ENCODE measurements at places on chromosomes 3 and 15.
A peak's percentile ranks its signal among the peaks of the same experiment; 100 is the strongest.

GRCh38 chr15:31031471-31032067 lies 40.1 kb upstream of the MTMR10 start:
- DNase-seq, result peak; percentile 60

DNA sequence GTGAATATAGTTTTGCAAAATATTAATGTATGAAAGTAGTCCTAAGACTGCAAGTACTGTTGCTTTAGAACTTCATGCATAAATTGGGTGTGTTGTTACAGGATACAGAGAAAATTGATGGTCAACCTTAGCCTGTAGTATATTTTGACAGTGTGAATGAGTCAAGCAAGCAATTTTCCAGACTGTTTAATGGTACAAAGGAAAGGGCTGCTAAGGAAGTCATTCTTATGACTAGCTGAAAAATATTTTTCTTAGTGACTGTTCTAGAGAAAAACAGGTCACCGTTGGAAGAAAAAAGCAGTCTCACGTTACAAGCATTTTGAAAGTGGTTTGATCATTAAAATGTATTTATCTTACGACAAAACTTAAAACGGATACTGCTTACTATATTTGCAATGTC lies 49.2 kb downstream of the MBNL1 start:
- no peak for DNase-seq

DNA sequence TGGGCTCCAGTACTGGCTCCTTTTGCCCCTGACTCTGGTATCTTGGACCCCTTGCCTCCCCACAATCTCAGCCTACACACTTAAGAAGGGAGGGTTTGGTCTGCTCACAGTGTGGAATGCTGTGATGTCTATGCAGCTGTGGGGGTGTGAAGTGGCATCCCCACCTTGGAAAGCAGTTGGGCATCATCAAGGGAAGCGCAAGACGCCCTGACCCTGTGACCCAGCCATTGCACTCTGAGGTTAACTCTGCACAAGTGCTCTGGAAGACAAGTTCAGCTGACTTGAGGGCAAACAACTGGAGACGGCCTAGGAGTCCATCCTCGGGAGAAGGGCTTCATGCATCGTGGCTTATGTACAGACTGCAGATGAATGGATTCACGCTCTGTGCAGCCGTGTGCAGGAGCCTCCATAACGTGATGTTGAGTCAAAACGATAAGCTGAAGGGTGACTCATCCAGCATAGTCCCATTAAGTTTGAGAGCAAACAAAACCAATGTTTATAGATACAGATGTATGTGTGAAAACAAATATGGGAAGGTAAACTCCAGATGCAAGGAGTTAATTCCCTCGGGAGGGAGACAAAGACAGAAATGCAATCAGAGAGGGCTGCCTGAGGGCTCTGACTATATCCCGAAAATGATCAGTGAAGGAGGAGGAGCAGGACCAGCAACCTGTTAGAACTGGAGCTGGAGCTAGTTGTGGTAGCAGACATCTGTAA lies 86.8 kb downstream of the LSM3 start:
- DNase-seq, result no peak

- DNase-seq, result no peak
Observed at GRCh38 chr15:83694536-83694935, 40.6 kb downstream of the ADAMTSL3 start.

GRCh38 chr15:51494411-51495314 lies 127.9 kb downstream of the DMXL2 start:
- DNase-seq, result no peak

GRCh38 chr3:13767896-13768295 lies 112.0 kb downstream of the WNT7A start:
- DNase-seq, result no peak

DNA sequence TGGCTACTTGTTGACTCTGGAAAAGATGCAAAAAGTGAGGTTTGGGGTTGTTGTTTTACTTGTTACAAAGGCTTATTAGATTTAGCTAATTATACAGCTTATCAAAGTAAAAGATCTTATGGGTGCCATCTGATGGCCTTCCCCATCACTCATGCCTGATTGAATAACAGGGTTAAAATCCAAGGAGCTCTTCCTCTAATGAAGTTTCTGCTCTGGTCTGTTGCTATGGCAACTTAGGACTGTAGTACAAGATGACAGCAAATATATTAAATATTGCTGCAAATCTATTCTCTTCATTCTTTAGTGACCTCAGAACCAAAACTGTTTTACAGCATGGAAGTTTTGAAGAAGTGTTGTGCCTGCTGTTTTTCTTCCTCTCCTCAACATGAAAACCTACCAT lies 45.6 kb upstream of the SRGAP3 start:
- no peak for DNase-seq

DNA sequence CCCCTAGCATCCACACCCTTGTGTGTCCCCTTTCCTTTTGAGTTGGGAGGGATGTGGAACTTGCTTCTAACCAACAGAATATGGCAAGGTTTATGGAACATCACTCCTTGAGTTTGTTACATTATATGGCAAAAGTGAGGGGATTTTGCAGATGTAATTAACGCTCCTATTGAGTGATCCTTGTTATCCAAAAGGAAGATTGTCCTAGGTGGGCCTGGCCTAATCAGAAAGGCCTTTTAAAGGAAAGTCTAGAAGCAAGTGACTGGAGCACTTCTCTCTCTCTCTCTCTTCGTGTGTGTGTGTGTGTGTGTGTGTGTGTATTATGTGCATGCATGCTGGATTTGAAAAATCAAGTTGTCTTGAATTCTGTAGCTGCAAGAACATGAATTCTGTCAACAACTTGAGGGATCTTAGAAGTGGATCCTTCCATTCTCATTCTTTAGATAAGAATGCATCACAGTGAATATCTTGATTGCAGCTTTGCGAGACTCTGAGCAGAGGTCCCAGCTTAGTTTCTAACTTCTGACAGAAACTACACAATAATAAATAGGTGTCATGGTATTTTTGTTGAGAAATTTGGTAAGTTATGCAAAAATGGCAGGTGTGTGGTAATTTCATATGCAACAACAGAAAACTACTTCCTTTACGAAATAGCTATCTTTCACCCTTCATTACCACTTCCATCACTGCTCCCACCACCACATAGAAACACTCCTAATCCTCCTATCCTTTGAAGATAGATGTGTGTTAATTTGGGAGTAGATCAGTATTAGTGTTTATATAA lies 360.9 kb upstream of the CBLB start:
- no peak for DNase-seq

- DNase-seq, result no peak
Observed at GRCh38 chr3:48855681-48856447, 8.2 kb upstream of the PRKAR2A start.

DNA sequence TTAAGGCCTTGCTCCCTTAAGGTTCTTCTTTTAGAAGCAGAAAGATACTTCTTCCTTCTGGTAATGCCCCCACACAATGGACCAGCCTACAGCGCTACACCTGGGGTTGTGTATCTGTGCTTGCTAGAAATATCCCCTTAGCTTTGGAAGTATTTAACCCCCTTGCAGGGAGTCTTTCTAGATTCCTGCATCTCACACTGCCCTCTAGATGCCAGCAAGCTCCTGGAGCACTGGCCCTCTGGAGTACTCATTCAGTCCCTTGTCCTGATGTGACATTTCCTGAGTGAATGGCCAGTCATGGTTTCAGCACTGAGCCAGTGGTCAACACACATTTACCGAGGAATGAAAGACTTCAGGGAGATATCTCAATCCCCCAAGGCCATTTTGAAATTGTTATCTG lies 30.4 kb upstream of the RBP2 start:
- DNase-seq, result no peak

- no peak for DNase-seq
Observed at GRCh38 chr3:35946854-35947515, 307.7 kb downstream of the ARPP21 start.

GRCh38 chr3:97821287-97821773 lies 481 bp upstream of the CRYBG3 start:
- peak; percentile 26 for DNase-seq

GRCh38 chr3:48232734-48233133 lies 8.2 kb upstream of the ZNF589 start:
- peak; percentile 53 for DNase-seq

DNA sequence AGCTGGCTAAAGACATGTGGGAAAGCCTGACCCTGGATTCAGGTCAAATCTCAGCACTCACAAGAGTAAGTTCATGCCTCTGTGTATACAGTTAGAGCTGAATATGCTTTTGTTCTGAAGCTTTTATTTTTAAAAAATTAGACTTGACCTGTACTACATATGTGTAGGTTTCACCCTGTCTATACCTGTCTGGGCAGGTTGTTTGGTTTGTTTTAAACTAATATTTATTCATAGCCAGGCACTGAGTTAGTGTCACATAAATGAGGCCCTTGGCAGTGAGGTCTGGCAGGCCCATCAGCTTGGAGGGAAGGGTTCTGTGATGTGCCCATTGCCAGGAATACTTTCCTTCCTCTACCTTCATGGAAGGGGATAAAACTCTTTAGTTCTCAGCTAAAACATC lies 1.9 kb downstream of the DNAJA4 start:
- DNase-seq, result no peak

GRCh38 chr3:127822682-127823425 lies 539 bp upstream of the MGLL start:
- peak; percentile 62 for DNase-seq

- DNase-seq, result no peak
Observed at GRCh38 chr3:183802989-183803388, 22.4 kb downstream of the MAP6D1 start.

- DNase-seq, result no peak
Observed at GRCh38 chr3:97914388-97914787, 57.8 kb downstream of the RIOX2 start.

DNA sequence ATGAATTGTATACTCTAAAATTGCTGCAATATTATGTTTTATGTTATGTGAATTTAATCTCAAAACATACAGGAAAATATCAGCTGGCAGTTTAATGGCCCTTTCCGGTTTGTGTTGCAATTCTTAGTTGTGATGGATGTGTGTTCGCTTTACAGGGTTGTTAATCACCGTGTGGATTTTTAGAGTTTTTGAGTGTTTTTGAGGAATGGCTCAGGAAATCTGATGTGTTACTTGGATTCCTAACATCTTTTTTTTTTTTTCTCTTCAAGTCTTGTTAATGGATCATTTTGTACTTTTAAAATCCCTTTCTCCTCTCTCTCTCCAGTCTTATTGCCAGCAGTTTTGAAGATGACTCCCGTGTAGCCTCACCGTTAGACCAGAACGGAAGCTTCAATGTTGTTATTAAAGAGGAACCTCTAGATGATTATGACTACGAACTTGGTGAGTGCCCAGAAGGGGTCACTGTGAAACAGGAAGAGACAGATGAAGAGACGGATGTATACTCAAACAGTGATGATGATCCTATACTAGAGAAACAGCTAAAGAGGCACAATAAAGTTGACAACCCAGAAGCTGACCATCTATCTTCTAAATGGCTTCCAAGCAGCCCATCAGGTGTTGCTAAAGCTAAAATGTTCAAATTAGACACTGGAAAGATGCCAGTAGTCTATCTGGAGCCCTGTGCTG lies 35.7 kb downstream of the MGA start:
- DNase-seq, result peak; percentile 81

DNA sequence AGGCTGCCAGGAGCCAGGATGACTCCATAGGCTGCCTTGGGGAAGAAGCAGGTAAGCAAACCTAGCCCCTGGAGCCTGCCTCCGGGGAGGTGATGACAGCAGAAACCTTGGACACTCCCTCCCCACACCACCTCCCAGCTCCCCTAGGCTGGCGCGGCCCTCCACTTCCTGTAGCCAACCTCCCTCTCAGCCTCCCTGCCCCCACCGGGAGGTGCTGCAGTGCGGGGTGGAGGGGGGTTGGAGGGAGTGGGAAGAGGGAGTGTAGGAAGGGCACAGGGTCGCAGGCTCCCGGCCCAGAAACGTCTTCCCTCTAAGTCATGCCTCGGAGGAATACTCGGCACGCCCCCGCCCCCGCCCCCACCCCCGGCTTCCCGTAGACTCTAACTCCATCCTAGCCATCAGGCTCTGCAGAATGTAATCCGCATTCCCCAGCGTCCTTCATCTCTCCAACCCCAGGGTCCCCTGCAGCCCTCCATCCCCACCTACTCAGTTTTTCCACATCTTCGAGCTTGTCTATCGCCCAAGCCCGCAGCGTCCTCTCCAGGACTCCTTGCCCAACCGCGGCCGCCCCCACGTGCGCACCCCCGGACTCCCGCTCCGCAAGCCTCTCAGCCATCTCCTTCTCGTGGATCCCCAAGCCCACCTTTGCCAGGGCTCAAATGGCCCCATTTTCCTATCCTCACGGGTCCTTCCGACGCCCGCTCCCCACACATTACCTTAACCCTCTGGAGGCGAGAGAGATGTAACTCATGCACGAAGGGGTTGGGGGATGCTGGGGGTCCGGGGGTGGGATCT lies 528 bp downstream of the LPCAT4 start:
- DNase-seq, result peak; percentile 59
